DND-41 (cell line): ENCODE measurements at places on chromosomes 13 and 19.

DNA sequence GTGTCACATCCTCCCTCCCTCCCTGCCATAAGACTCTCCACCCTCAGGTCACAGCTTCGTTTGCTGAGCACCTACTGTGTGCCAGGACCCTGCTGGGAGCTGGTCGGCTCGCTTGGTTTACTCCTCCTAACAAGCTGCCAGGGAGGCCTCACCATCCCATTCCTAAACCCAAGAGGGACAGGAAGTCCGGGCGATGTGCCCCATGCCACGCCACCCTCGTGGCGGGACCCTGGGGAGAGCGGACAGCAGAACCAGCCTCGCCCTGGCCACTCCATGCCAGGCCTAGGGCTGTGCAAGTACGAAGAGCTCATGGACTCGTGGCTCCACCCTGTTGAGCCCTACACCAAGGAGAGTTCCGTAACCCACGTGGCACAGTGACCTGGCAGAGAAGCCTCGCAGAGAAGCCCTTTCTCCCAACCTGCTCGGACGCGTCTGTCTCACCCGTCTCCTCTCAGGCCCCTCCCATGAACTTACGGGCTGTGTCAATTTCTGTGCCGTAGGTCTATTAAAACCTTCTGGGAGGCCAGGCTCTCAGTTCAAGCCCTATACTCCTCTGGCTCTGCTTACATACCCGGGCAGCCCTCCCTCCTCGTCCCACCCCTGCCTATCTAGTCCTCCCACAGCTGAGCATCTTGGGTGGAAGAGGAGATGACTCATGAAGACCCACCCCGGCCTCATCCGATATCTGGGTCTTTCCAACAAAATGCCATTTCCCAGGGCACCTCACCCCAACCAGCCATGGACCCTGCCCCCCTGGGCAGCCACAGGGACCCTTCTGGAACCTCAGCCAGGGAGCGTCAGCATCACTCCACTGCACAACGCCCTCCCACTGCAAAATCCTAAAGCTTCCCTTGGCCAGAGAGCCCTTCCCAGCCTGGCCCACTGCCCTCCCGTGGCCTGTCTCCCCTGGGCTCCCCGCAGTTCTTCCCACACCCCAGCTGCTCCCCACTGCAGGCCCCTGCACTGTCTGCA is 2.6 kb downstream of the UBXN6 start:
- H3K36me3 ChIP-seq, result peaks cover 39% of the 10 kb centered on the region
- no peak overlapping the region for H3K27ac ChIP-seq

DNA sequence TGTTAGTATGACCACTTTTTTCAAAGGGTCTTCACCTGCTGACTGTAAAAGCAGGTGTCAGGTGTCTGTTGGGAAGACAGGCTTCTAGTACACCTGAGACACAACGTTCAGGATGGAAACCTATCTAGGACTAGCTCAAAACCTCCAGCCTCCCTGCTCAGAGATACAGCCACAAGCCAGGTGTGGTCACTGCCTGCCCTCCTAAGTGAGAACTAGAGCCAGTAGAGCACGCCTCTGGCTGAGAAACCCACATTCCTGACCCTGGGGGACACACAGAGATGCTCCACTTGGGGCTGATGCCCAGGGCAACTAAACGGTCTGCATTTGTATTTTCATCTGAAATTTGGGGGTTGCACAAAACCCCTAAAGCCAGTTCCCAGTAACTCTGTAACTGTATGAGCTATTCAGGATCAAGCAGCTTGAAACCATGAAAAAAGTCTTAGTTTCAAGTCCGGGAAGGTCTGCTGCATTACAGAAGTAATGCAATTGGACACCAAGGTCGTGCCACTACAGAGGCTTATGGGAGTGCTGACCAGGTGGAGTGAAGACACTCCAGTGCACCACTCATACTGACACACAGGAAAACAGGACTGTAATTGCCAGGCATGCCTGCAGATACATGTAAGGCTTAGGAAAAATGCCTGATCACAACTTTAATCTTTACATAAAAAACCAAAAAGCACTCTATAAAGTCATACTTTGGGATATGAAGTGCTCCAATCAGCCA is 27.8 kb downstream of the ANKRD10 start:
- DNase-seq, result no peak
- H3K27me3 ChIP-seq, result no peaks in the 10 kb centered on the region
- H3K4me3 ChIP-seq, result no peak overlapping the region
- peaks cover 14% of the 10 kb centered on the region; the same call in 1 of the 2 replicates for H3K36me3 ChIP-seq

DNA sequence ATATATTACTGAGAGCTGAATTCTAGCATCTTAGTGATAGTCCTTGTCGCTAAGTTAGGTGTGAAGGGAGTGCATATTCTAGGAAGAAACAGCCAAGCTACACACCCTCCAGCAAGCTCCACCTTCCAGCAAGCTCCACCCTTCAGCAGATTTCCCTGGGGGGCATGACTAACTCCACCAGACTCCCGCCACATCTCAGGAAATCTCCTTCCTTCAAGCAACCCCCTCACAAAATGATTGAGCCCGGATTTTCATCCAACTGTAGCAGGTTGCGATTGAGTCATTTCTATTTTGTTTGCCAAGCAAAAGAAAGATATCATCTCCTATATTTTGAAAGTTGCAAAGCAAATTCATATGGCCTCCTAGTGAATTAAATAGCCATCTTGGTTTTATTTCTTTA is 162.1 kb upstream of the TMTC4 start:
- no peaks in the 10 kb centered on the region for H3K27me3 ChIP-seq
- no peak overlapping the region for H3K4me3 ChIP-seq
- no peaks in the 10 kb centered on the region for H3K36me3 ChIP-seq
- no peak overlapping the region for H3K27ac ChIP-seq

DNA sequence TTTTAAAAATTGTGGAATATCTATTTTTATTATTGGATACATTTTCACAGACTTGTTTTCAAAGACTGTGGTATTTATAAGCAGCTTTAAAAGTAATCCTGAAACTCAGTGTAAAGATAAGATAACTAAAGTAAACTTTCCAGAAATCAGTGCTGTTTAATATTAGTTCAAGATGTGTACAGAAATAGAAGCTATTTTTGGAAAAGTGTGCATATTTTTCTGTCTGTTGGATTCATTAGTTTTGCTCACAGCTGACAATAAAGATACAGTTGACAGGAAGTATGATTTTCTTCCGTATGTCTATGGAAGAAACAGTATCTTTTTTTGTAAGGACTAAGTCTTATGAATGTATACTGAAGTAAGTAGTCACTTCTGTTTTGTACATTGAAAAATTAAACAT is 85.9 kb downstream of the GJA3 start:
- peaks cover 59% of the 10 kb centered on the region for H3K36me3 ChIP-seq
- no peaks in the 10 kb centered on the region for H3K27me3 ChIP-seq
- H3K27ac ChIP-seq, result no peak overlapping the region
- H3K4me1 ChIP-seq, result no peaks in the 10 kb centered on the region

GRCh38 chr13:110713981-110714796 is 689 bp downstream of the ING1 start:
- H3K27me3 ChIP-seq, result no peaks in the 10 kb centered on the region
- peak overlapping the region; percentile 98 for H3K4me3 ChIP-seq
- peak overlapping the region; percentile 97 for H3K27ac ChIP-seq
- peak; percentile 74 for DNase-seq

DNA sequence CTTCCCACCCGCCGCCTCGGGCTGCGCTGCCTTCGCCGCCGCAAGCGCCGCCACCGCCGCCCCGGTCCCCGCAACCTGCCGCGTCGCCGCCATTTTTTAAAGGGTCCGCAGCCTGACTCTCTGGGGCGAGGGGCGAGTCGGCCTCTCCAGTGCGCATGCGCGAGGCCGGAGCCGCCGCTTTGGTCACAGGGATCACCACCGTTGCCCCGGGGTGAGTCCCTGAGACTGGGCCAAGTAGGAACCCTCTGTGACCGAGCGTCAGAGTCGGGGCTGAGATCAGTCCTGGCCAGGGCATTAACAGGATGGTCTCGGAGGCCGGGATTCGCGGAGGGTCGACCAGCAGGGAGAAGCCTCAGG is 42.6 kb downstream of the ZNF146 start:
- no peak overlapping the region for H3K4me3 ChIP-seq
- no peaks in the 10 kb centered on the region for H3K36me3 ChIP-seq
- no peaks in the 10 kb centered on the region for H3K4me1 ChIP-seq
- no peak overlapping the region for H3K27ac ChIP-seq
- no peak for DNase-seq

DNA sequence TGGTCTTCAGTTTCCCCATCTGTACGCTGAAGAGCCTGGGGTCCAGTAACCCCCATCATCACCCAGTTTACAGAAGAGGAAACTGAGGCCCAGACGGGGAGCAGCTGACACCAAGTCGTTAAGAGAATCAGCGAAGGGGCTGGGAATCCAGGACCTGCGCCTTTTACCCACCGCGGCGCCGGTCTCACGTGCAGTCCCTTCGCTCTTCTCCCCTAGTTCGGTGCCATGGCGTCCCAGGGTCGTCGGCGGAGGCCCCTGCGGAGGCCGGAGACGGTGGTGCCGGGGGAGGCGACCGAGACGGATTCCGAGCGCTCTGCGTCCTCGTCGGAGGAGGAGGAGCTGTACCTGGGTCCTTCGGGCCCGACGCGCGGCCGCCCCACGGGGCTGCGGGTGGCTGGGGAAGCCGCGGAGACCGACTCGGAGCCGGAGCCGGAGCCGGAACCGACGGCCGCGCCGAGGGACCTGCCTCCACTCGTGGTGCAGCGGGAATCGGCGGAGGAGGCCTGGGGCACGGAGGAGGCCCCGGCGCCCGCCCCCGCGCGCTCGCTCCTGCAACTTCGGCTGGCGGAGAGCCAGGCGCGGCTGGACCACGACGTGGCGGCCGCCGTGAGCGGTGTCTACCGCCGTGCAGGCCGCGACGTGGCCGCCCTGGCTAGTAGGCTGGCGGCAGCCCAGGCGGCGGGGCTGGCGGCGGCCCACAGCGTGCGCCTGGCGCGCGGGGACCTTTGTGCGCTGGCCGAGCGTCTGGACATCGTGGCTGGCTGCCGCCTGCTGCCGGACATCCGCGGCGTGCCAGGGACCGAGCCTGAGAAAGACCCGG is 698 bp downstream of the BLOC1S3 start:
- no peaks in the 10 kb centered on the region for H3K27me3 ChIP-seq
- H3K27ac ChIP-seq, result peak overlapping the region; percentile 76
- H3K4me1 ChIP-seq, result peaks cover 33% of the 10 kb centered on the region
- H3K36me3 ChIP-seq, result peaks cover 13% of the 10 kb centered on the region
- peak overlapping the region; percentile 87 for H3K4me3 ChIP-seq

DNA sequence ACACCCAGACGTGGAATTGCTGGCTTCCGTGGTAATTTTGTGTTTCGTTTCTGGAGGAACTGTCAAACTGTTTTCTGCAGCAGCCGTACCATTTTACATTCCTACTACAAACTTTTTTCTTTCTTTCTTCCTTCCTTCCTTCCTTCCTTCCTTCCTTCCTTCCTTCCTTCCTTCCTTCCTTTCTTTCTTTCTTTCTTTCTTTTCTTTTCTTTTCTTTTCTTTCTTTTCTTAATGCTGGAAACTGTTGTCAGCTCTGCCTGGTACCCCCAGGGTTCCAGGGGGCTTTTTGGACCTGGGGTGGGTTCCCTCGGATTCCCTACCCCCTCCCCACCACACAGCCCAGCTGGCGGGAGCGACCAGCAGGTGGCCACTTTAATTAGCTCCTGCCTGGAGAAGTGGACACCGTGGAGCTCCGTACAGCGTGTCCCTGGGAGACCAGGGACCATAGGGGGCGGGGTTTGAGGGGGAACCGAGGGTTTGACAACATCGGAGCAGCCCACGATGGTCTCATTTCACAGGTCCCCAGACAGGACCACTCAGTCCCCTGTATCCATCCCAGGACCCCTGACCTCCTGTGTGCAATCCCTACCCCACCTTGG is 24.4 kb downstream of the CELF5 start:
- no peaks in the 10 kb centered on the region for H3K27me3 ChIP-seq
- H3K4me1 ChIP-seq, result no peaks in the 10 kb centered on the region; the same call in 1 of the 2 replicates

GRCh38 chr13:107124129-107124718 is 556.3 kb upstream of the ARGLU1 start:
- no peak overlapping the region for H3K27ac ChIP-seq
- H3K27me3 ChIP-seq, result no peaks in the 10 kb centered on the region
- H3K36me3 ChIP-seq, result no peaks in the 10 kb centered on the region
- H3K4me1 ChIP-seq, result no peaks in the 10 kb centered on the region
- no peak overlapping the region for H3K4me3 ChIP-seq

DNA sequence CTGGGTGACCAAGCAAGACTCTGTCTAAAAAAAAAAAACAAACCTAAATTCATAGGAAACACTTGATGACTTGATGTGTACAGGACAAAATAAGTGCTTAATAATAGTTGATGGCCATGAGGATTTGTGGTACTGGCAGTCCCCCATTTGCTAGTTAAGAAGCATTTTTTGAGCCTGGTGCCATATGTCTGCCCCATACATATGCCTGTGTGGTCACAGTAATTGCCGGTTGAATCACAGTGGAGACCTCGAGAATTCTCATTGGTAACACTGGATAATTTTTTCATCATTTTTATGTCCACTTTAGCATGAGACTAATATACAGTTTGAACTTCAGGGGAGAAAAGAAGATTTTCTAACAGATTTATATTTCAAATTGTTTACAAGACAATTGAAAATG is 79.2 kb downstream of the LRCH1 start:
- no peaks in the 10 kb centered on the region for H3K27me3 ChIP-seq
- no peaks in the 10 kb centered on the region for H3K36me3 ChIP-seq
- no peak overlapping the region for H3K4me3 ChIP-seq
- no peak overlapping the region for H3K27ac ChIP-seq
- no peak for DNase-seq
- peaks cover 20% of the 10 kb centered on the region for H3K4me1 ChIP-seq

GRCh38 chr13:113432506-113433270 is 20.6 kb downstream of the ADPRHL1 start:
- H3K4me3 ChIP-seq, result no peak overlapping the region
- no peaks in the 10 kb centered on the region for H3K36me3 ChIP-seq
- H3K27ac ChIP-seq, result no peak overlapping the region

- H3K27me3 ChIP-seq, result no peaks in the 10 kb centered on the region
- no peak overlapping the region for H3K4me3 ChIP-seq
- H3K36me3 ChIP-seq, result no peaks in the 10 kb centered on the region
- H3K4me1 ChIP-seq, result no peaks in the 10 kb centered on the region
- no peak for DNase-seq
- H3K27ac ChIP-seq, result no peak overlapping the region
Measured at GRCh38 chr19:6491802-6492592, 10.1 kb downstream of the TUBB4A start.

DNA sequence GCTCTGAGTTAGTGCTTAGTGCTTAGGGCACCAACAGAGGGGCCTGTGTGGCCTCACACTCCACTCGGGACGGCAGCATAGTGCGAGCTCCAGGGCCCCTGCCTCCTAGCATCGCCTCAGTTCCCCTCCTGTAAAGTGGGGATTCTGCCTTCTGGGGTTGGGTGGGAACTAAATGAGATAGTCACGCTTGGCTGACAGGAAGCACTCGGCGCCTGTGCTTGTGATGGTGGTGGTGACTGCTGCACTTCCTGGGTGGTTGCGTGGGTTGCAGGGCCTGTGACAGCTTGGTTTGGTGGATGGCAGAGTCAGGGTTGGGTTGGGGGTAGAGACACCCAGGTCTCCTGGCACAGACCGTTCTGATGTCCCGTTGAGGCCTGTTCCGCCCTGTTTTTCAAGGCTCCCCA is 7.7 kb downstream of the PLEKHF1 start:
- H3K27ac ChIP-seq, result peak overlapping the region; percentile 86
- H3K36me3 ChIP-seq, result peaks cover 33% of the 10 kb centered on the region
- no peaks in the 10 kb centered on the region for H3K27me3 ChIP-seq
- peaks cover 45% of the 10 kb centered on the region for H3K4me1 ChIP-seq
- peak; percentile 86 for DNase-seq

- no peaks in the 10 kb centered on the region for H3K27me3 ChIP-seq
- H3K4me3 ChIP-seq, result no peak overlapping the region
- no peak overlapping the region for H3K27ac ChIP-seq
- DNase-seq, result no peak
- H3K36me3 ChIP-seq, result no peaks in the 10 kb centered on the region
- H3K4me1 ChIP-seq, result no peaks in the 10 kb centered on the region
Measured at GRCh38 chr13:33728271-33729037, 89.5 kb upstream of the RFC3 start.

GRCh38 chr13:19782049-19782726 is 557 bp downstream of the PSPC1 start:
- H3K36me3 ChIP-seq, result peaks cover 21% of the 10 kb centered on the region
- H3K27me3 ChIP-seq, result no peaks in the 10 kb centered on the region
- peak overlapping the region; percentile 96 for H3K4me3 ChIP-seq
- peak; percentile 58 for DNase-seq
